ENCODE measurements at places on chromosomes 3 and 15. TPM values are rescaled to one million over a fixed set of nuclear protein-coding genes. Genes with fewer than 3 reads are reported as not detected.

- DNase-seq, result no peak
Observed at GRCh38 chr3:114435386-114436115, 141.7 kb downstream of the TIGIT start.

- no peak for DNase-seq
Observed at GRCh38 chr15:66481107-66481856, 16.3 kb downstream of the SNAPC5 start.

DNA sequence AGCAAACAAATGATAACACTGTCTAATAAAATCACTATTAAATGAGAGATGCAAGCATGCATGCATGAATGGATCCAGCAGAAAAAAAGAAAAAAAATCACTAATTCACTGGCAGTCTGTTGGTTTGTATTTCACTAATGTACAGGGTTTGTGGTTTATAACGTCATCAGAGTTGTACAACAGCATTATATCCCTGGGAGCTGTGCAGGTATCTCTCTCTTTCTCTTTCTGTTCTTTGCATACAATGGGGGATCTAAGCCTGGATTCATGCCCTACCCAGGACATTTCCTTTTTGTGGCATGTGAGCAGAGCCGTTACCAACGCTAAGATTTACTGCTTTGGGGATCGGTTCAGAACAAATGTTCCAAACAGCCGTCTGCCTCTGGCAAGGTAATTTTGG is 229.5 kb downstream of the SOX2 start:
- no peak for DNase-seq

- no peak for DNase-seq
Observed at GRCh38 chr3:24963762-24964625, 464.1 kb upstream of the RARB start.

- DNase-seq, result no peak
Observed at GRCh38 chr15:55960946-55961345, 32.5 kb downstream of the NEDD4 start.

- DNase-seq, result no peak
Observed at GRCh38 chr3:126982126-126982470, 817 bp upstream of the PLXNA1 start.

Gene NR2E3
- polyA plus RNA-seq, result 0.17 TPM

All from A549 (cell line).